ENCODE measurements at places on chromosomes 4 and X.
A peak's percentile ranks its signal among the peaks of the same experiment; 100 is the strongest.

- DNase-seq, result no peak
These were observed 30.9 kb downstream of the RAB33B start for GRCh38 chr4:139484783-139485311.

- DNase-seq, result no peak
These were observed at the start of gene BTC for GRCh38 chr4:74794382-74795010. Gene BTC (minus strand): TSS chr4:74794523. CDS start chr4:74794325, 198 bp downstream.

DNA sequence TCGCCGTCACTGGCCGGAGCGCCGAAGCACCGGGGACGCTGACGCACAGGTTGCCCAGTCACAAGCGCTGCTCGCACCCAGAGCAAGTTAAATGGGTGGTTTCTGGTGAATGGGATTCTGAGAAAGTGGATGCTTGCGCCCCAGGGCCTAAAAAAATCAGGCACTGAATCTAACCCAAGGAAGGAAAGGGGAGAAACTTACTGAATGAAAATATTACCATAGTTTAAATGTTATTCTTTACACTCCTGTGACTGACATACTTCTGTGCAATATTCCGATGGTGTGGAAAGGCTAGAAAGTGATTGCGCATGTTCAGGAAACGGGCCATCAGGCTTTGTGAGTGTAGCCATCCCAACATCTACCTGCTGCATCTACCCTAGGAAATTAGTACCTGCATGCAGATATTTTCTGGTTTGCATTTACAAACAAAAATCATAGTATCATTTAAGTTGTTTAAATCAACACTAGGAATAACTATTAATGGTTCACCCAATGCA lies 838 bp upstream of the ABCG2 start:
- no peak for DNase-seq

DNA sequence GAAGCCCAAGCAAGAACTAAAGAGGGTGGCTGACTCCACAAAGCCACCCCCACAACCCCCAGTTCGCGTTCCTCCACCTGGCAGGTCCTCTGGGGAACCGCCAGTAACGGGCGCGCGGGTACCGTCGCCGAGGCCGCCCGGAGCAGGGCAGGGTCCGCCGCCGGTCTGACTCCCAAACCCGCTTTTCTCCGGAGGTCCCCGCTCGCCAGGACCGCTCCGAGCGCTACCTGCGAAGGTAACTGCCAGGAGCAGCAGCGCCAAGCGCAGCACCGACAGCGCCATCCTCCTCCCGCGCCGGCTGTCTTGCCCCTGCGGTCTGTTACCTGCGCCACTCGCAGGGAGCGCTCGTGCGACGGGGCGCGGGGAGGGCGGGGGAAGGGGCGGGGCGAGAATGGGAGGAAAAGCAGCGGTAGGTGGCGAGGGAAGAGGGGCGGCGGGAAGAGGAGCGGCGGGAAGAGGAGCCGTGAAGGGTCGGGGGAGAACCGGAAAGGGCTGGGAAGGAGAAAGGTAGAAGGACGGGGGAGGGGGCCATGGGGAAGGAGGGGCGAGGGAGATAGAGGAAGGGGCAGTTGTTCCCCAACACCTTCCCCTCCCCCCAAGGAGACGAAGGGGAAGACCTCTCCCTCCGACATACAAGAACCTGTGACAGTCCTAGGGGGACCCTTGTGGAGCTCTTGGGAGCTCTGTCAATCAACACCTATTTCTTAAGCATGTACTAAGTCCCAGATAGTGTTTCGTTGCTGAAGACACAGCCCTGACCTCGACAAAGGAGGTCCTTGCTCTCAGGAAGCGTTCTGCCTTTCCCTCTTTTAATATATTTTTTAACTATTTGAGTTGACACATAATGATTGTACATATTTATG lies at the start of gene SPINK2:
Gene SPINK2 (minus strand): TSS at position 321 of the 863 bp plus-strand sequence. CDS start 39 bp downstream, at position 282.
- DNase-seq, result no peak

- DNase-seq, result no peak
These were observed 10.5 kb downstream of the PPAT start for GRCh38 chr4:56424697-56425514.

- no peak for DNase-seq
These were observed 3.0 kb downstream of the LINC00632 start for GRCh38 chrX:140712413-140713173.

- no peak for DNase-seq
These were observed 132.8 kb downstream of the PDGFC start for GRCh38 chr4:156838761-156839160.

DNA sequence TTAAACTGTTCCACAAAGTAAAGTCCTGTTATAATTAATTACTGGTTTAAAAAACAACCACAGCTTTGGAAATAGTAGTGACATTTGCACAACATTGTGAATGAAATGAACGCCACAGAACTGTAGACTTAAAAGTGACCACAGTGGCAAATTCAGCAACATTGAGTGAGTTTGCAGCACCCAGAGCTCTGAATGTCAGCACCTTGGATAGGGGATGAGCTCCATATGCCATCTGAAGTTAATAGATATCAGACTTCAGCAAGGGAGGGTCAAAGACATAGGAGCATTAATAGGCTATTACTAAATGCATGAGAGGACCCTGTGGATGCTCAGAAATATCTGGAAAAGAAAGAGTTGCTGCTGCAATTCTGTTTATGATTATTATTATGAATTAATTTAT lies 55.3 kb upstream of the KCNIP4 start:
- DNase-seq, result no peak

DNA sequence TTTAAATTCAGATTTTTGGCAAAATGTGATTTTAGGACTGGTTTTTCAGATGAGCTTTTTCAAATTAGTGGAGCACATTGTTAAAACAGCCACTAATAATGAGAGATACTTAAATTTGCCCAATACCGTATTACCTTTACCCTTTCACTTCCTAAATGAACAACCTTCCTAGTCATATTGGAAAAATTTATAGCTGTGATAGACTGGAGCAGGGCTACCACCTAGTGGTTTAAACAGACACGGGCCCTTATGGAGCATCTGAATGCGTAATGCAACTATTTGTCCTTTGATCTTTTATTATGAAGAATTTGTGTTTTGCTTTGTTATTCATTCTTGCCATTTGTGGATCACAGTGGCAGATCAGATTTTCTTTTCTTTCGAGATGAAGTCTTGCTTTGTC lies 72.7 kb downstream of the KDM6A start:
- no peak for DNase-seq

DNA sequence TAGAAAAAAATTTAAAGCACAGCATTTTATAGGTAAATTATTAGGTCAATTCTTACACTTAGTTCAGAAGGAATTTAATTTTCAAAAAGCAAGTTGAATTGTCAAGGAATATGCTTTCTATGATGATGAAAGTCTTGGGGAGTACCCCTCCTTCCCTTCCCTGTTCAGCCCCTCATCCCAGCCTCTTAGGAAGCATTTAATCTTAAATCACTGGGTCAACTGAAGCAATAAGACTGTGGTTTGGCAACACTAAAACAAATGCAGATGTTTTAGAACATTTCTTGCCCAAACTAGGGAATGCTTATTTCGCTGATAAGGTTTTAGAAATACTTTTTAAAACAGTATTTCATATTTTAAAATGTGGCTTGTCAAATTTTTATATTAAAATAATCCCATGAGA lies 19.1 kb upstream of the ARSJ start:
- DNase-seq, result no peak

DNA sequence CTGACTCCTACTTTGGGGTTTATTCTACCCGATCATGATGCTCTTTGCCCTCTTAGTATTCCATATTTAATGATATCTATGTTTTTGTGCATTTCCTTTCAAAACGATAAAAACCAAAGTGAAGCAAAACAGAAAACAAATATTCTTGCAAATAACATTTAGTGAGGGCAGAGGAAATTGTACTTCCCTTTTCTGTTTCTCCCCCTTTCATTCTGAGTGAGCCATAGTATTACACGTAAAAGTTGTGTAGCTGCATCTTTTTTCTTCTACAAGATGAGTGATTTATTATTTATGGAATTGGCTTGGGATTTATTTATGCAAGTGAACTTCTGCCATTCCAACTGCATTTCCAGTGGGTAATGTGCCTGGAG lies 109.9 kb downstream of the AFF2 start:
- no peak for DNase-seq

DNA sequence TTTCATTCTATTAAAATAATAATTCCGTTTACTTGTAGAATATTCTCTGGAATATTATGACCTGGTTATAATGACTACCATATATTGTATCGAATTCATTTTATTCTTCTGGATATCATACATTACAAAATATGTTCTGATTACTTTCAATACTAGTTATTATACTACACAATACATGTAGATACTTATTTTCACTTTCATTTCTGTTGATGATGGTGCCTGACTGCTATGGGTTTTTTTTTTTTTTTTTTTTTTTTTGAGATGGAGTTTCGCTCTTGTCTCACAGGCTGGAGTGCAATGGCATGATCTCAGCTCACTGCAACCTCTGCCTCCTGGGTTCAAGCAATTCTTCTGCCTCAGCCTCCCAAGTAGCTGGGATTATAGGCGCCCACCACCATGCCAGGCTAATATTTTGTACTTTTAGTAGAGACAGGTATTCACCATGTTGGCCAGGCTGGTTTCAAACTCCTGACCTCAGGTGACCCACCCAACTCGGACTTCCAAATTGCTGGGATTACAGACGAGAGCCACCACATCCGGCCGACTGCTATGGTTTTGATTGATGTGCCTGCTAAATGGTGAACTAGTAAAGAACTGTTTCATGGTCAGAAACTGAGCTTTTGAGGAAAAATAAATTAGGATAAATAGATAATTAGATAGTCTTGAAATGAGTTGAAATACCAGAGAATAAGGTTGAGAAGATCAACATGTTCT lies 39.5 kb downstream of the PCDH10 start:
- no peak for DNase-seq

- no peak for DNase-seq
These were observed 32.3 kb downstream of the BBS12 start for GRCh38 chr4:122764821-122765215.

DNA sequence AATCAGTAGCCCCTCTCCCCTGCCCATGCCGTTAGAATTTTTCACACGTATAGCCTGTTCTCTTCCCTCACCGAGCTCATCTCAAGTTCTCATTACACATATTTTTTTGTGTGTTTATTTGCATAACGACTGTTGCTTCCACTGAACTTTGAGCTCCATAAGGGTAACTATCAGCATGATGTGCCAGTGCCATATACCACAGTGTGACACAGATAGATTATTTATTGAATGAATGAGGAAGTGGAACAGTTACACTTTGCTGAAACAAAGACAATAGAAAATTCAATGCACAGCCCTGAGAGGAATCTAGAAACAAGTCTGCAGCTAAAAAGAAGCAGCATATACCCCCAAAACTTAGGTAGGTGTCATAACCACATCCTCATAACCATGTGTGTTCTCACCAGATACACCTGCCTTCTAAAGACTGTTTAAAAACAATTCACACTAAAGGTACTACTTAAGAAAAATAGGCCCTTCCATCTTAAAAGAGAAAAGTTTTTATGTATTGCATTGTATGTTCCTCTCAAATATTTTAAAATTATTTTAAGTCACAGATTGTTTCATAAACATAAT lies 389.9 kb downstream of the PACRGL start:
- DNase-seq, result no peak

- no peak for DNase-seq
These were observed 198.8 kb upstream of the FAT4 start for GRCh38 chr4:125115941-125116340.

GRCh38 chr4:86896596-86896995 lies 4.4 kb upstream of the C4orf36 start:
- no peak for DNase-seq

- no peak for DNase-seq
These were observed 37.5 kb downstream of the MTMR1 start for GRCh38 chrX:150730719-150731118.

- DNase-seq, result no peak
These were observed 36.8 kb upstream of the REST start for GRCh38 chr4:56870946-56871345.

- no peak for DNase-seq
These were observed 4.0 kb upstream of the SH2D1A start for GRCh38 chrX:124342174-124342867.

DNA sequence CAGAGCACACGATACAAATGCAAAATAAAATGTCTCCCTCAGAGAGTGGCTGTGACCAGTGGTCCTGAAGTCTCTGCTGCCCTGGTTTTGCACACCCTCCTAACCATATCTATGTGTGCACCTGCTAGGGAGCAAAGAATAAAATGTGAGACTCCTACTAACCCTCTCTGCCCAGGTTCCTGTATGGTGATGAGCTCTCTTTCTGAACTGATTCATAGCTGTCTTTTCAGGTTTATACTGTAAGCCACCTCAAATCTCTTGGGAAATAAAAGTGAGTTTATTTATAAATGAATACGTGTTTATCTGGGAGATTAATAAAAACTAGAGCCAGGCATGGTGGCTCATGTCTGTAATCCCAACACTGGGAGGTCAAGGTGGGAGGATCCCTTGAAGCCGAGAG lies 126.0 kb upstream of the RBPJ start:
- no peak for DNase-seq

- peak; percentile 9 for DNase-seq
These were observed 159.4 kb downstream of the OPHN1 start for GRCh38 chrX:68273887-68274286.

- no peak for DNase-seq
These were observed 31.6 kb upstream of the BRWD3 start for GRCh38 chrX:80841259-80841658.

- no peak for DNase-seq
These were observed 54.4 kb upstream of the RELL1 start for GRCh38 chr4:37740546-37740945.

GRCh38 chrX:117038918-117039440 lies 576.2 kb upstream of the CT83 start:
- no peak for DNase-seq

DNA sequence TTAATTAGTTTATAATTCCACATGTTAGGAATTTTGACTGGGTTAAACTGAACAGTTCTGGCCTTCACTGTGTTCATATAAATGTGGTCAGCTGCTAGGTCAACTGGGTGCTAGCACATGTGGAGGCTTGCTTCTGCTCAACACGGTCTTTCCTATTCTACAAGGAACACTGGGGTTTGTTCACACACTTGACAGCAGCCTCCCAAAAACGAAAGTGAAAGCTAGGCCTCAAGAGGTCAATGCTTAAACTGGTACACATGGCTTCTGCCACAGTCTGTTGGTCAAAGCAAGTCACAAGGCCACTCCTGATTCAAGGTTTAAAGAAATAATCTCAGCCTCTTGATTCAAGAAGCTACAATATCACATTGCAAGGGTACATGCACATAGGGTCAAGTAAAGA lies 126.5 kb downstream of the QDPR start:
- DNase-seq, result no peak

- no peak for DNase-seq
These were observed 74.0 kb downstream of the ATG4A start for GRCh38 chrX:108165383-108166111.

- no peak for DNase-seq
These were observed 2185.9 kb upstream of the TENM3 start for GRCh38 chr4:180057299-180057721.

DNA sequence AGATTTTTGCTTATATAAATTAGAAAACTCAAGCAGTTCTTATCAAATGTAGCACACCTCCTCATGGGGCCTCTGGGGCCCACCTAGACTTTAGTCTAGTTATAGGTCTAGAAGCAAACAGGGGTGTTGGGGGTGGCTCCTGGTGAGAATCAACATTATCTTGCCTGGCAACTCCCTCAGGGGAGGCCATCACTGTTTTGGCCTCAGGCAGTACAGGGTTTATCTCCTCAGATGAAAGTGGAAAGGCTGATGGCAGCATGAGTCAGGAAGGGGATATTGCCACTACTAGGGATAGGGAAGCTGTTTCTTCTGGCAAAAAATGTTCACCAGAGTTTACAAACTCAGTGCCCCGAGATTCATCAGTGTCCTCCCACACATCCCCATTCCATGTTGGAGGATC lies 232.4 kb upstream of the BMP3 start:
- DNase-seq, result no peak

- peak; percentile 7 for DNase-seq
These were observed 108.4 kb downstream of the ANTXR2 start for GRCh38 chr4:79964400-79965211.

GRCh38 chrX:96906741-96907140 lies 23.0 kb downstream of the RPA4 start:
- DNase-seq, result no peak
